ENCODE measurements at places on chromosomes 7 and 10.
A peak's percentile ranks its signal among the peaks of the same experiment; 100 is the strongest.

GRCh38 chr7:5625938-5626337 lies 155.5 kb downstream of the RNF216 start:
- DNase-seq, result peak; percentile 81

GRCh38 chr10:113961182-113962031 lies 82.3 kb upstream of the ADRB1 start:
- no peak for DNase-seq

DNA sequence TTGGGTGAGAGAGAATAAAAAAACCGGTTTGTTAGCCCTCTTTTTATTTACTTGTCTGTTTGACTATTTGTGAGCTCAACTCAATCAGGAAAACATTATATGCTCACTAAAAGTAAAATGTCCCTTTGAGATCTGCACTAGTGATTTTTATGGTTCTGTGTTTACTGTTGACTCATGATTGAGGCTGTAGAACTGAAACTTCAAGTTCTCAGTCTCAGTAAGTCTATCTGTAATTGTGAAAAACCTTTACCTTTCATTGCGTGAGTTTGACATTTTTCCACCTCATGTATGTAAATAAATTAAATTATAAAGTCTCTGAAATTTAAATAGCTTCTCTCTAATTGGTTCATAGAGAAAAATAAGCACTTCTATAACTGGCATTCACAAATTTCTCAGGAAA lies 17.0 kb upstream of the CASD1 start:
- DNase-seq, result no peak

GRCh38 chr10:52864201-52865106 lies 91.9 kb upstream of the MBL2 start:
- peak; percentile 74 for DNase-seq

DNA sequence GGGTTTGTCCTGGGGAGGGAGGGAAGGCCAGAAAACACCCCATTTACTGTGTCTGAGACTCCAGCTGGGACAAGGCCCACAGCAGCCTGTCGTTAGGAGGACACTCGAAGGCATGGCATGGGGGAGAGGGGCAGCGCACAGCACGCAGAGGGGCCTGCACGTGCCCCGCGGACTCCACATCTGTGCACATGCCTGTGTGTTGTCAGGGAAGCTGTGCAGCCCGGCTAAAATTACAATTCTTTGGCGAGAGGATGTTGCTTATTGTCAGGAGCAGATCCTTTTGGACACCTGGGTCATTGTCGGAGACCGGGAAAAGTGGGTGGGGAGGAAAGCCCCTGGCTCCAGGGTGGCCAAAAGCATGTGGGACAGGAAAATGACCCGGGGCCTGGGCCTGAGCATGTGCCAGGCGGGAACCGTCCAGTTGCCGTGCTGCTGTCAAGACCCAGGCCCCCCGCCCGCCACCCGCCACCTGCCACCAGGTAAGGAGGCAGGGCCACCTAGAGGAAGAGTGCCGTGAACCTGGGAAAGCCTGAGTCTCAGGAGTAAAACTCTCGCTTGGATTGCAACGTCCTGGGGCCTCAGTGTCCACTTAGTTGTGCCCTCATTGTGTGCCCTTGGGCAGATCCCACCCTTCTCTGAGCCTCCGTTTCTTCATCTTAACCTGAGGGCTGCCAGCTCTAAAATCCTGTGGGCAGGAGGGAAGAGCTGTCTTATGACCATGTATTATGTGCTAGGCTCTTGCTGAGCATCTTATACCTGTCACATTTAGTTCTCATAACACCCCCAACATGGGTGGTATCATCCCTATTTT lies 7.2 kb downstream of the VSIR start:
- no peak for DNase-seq

Data from AG08396 (cell line).